Suppressor macrophage treated with lipopolysaccharide for 1 hour (primary cell): ENCODE measurements at places on chromosomes 11 and 22.

GRCh38 chr22:35608088-35608487 lies 9.0 kb downstream of the MB start:
- DNase-seq, result no peak

- no peak for DNase-seq
Observed at GRCh38 chr11:821512-822371, 3.0 kb downstream of the PNPLA2 start.

DNA sequence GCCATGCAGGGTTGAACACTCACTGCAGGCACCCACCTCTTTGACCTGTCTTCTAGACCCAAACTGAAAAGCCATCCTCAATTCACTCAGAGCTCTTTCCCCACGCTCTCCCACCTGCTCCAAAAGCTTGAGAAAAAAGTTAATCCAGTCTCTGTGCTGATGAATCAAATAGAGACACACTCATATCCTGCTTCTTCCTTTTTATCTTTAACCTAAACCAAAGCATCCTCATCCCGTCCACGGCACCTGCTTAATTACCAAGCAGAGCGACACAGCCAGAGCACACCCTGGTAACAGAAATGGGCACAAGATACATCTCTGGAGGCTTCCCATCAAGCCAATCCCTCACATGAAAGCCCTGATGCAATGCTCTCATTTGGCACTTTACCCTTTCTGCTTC lies 102.6 kb downstream of the PLEKHA7 start:
- DNase-seq, result no peak

DNA sequence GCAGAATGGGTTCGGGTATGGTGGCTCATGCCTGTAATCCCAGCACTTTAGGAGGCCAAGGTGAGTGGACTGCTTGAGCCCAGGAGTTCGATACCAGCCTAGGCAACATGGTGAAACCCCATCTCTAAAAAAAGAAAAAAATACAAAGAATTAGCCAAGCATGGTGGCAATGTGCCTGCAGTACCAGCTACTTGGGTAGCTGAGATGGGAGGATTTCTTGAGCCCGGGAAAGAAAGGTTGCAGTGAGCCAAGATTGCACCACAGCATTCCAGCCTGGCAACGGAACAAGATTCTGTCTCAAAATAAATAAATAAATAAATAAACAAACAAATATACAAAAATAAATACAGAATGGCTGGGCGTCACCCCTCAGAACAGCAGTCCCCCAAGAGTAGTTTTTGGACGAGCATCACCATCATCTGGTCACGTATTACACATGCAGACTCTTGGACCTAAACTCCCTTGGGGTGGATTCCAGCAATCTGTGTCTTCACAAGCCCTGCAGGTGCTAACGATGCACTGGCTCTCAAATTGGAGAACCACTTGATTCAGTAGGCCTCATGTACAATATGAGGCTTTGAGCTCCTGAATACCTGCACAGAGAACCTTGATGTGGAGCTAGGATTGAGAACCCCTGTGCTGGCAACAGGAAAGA lies 33.5 kb downstream of the CLMP start:
- no peak for DNase-seq

- DNase-seq, result peak; percentile 45
Observed at GRCh38 chr11:112004389-112004788, 20.8 kb upstream of the DLAT start.

GRCh38 chr11:56764976-56765375 lies 16.5 kb upstream of the OR9G4 start:
- no peak for DNase-seq

DNA sequence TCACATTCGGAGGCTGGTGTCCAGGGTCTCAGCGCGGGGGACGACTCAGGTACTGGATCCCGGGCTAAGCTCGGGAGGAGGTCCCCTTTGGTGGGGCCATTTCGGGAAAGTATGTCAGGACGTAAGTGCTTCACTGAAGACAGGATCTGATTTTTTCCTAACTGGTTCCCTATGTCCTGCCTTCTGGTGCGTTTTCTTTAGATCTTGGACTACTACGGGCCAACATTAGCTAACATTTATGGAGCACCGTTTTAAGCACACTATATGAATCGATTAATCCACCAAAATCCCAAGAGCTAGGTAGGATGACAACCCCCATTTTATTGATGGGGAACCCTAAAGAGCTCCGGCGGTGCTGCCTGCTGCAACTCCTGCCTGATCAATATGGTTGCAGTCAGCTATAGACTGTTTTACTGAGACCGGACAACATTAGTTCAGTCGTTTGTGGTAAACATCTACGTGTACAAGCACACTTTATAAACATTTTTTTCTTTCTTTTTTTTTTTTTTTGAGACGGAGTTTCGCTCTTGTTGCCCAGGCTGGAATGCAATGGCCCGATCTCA lies 17.0 kb upstream of the WDR74 start:
- DNase-seq, result no peak

DNA sequence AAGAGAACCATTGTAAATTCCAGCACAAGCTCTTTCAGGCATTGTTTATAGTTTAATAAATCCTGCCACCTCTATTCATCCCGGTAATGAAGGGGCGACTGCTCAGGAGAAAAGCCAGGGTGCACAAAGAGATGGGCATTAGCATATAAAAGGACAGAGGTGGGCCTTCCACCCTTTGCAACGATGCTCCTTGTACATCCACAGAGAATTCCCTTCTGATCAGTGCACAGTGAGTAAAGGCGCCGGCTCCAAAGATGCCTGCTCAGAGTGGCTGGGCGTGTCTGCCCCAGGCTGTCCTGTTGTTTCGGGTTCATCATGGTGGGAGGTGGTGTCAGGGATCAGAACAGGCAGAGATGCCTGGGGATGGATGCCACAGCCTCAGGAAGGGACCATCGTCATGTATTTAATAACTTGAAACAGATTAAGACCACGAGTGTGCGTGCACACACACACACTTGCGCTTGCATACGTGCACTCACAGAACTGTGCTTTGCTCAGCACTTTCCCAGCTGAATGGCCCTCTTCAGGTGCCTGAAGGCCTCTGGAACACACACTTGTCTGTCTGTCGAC lies 305.0 kb downstream of the TBC1D22A start:
- no peak for DNase-seq

DNA sequence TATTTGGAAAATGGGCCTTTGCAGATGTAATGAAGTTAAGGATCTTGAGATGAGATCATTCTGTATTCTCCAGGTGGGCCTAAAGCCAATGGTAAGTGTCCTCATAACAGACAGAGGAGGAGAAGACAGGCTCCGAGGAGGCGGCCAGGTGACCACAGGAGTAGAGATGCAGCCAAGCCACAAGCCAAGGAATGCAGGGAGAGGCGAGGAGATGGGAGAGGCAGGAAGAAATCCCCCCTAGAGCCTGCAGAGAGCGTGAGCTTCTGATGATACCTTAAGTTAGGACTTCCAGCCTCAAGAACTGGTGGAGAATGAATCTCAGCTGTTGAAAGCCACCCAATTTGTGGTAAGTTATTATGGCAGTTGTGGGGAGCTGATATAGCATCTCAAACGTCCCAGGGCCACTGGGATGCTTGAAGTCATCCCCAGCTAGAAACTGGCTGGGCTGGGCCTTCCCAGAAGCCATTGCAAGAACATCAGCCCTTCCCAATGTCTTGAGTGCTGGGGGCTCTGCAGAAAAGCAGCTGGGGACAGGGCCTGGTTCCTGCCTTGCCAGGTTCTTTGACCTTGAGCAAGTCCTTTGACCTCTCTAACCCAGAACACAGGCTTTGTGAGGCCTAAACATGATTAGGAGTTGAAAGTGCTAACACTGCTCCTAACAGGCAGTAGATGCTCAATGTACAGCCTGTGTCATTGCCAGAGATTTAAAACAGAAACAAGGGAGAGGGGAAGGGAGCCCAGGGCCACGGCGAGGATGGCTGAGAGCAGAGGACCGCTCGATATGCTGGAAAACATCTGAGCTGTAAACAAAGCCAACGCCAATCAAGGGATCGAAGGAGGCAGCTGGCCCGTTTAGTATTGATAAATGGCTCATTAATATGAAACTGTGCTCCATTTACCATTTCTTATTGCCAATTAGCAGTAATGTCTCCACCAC lies 632.3 kb downstream of the TBC1D22A start:
- DNase-seq, result no peak

- no peak for DNase-seq
Observed at GRCh38 chr11:79237091-79237490, 203.7 kb downstream of the TENM4 start.
